Stimulated activated CD8-positive, alpha-beta memory T cell treated with anti-CD3 and anti-CD28 coated beads, Interleukin-2, amount 100 ng/mL, for 1 hour (primary cell): ENCODE measurements at places on chromosomes 5 and 9.
A peak's percentile ranks its signal among the peaks of the same experiment; 100 is the strongest.

DNA sequence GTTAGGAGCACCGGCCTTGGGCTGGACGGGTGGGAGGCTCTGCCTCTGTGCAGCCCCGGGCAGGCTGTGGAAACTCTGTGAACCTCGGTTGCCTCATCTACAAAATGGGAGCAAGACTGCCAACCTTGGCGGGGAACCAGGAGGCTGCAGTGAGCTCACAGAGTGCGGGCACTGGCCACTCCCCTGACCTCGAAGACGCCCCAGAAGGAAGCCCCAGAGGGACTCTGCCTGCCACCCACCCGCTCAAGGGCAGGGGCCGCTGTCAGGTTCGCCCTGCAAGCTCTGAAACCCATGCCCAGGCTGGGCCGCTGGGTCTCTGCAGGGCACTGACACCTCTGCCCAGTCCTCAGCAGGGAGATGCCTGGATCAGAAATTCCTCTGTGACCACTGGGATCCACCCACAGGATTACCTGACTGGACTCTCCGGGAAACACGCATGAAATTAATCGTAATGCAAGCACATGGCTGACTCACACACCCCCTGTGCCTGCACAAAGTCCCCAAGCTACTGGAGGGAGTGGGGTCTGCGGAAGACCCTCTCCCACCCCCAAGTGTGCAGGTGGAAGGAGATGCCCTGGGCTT, 7.4 kb downstream of the CCDC187 start:
- no peak for DNase-seq

DNA sequence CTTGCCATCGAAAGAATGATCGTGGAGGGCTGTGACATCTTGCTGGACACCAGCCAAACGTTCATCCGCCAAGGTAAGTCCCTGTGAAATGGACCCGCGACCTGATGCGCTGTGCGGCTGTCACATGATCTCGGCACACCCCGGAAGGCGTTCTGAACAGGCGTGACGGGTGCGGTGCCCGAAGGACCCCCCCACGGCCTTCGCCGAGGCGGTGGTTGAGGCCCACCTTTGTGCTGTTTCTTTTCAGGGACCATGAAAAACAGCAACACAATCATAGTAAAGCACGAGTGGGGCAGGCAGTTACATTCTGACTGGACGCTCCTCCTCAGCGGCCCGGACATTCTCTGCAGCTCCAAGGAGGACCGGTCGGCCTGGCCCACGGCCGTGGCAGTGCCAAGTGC, 126.7 kb downstream of the RASGRF2 start:
- no peak for DNase-seq

DNA sequence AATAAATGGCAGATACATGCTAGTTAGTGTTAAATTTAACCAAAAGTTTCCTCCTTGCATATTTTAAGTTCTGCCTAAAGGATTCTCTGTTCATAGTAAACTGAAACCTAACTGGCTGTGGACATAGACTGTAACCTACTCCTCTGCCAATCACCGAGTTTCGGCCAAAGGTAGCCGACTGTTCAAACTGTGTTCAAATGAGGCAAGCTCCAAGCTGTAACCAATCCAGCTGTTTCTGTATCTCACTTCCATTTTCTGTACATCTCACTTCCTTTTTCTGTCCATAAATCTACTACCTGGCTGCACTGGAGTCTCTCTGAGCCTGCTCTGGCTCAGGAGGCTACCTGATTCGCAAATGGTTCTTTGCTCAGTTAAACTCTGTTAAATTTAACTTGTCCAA, 44.1 kb downstream of the KCNV2 start:
- no peak for DNase-seq

DNA sequence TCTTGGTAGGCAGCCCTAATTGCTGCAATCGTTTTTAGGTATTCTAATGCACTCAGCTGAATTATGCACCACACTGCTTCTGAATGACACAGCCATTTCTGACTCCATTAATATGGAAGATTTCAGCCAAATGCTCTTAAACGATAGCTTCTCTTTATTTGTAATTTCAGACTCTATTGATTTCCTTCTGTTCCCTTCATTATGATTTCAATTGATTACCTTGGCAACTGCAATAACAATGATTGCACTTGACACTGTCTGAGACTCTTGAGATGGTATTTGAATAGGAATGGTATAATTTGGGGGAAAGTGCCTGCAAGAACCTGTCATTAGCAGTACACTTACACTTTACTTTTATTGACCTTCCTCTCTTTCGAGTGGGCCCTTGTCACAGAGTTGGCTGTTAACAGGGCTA, 296.1 kb upstream of the DMAC1 start:
- DNase-seq, result no peak

- peak; percentile 17 for DNase-seq
Observed at GRCh38 chr5:175696139-175696854, 38.4 kb downstream of the HRH2 start.

- DNase-seq, result no peak
Observed at GRCh38 chr9:126294331-126295081, 32.1 kb upstream of the MVB12B start.

DNA sequence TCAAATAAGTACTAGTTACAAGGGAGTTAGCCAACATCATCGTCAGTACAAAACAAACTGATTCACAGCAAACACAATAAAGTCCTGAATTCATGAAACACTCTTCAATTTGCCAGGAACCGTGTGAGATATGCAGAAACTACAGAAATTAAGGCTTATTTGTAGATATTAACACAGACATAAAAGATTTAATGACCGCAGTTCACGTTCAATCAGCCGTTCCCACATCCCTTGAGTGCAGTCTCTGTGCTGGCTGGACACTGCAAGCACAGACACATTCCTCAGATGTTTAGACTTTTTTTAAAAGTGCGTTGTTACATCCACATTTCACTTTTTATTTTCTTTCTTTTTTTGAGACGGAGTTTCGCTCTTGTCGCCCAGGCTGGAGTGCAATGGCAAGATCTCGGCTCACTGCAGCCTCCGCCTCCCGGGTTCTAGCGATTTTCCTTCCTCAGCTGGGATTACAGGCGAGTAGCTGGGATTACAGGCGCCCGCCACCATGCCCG, 566 bp upstream of the CEP78 start:
- DNase-seq, result no peak

DNA sequence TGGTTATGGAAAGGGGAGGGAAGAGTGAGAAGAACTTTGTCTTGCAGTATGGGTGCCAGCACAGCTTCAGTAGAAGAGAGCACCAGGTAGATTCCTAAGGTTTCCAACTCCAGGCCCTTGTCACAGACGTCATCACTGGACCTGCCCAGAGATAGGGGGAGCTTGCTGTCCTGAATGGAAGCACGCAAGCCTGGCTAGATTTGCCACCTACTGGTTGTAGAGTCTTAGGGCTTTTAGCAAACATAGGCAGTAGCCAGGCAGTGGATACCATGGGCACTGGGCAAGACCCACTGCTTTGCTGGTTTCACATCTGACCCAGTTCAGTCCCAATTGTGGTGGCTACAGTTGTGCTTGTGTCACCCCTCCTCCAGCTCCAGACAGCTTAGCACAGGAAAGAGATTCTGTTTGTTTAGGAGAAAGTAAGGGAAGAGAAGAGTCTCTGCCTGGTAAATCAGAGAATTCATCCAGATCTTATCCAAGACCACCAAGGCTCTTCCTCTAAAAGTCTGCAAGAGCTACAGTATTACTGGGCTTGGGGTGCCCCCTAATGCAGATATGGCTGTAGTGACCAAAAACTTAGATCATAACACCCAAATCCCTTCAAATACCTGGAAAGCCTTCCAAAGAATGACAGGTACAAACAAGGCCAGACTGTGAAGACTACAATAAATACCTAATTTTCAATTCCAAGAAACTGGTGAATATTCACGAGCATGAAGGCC, 158.9 kb downstream of the HINT1 start:
- no peak for DNase-seq
